Tibial artery (tissue), 4 donors: ENCODE measurements at places on chromosomes 6 and 20.
A peak's percentile ranks its signal among the peaks of the same experiment; 100 is the strongest.

GRCh38 chr6:22026164-22026678 lies 270.6 kb downstream of the PRL start:
- DNase-seq, result no peak

- no peak for DNase-seq
Measured at GRCh38 chr6:139965393-139965792, 590.9 kb upstream of the CITED2 start.

DNA sequence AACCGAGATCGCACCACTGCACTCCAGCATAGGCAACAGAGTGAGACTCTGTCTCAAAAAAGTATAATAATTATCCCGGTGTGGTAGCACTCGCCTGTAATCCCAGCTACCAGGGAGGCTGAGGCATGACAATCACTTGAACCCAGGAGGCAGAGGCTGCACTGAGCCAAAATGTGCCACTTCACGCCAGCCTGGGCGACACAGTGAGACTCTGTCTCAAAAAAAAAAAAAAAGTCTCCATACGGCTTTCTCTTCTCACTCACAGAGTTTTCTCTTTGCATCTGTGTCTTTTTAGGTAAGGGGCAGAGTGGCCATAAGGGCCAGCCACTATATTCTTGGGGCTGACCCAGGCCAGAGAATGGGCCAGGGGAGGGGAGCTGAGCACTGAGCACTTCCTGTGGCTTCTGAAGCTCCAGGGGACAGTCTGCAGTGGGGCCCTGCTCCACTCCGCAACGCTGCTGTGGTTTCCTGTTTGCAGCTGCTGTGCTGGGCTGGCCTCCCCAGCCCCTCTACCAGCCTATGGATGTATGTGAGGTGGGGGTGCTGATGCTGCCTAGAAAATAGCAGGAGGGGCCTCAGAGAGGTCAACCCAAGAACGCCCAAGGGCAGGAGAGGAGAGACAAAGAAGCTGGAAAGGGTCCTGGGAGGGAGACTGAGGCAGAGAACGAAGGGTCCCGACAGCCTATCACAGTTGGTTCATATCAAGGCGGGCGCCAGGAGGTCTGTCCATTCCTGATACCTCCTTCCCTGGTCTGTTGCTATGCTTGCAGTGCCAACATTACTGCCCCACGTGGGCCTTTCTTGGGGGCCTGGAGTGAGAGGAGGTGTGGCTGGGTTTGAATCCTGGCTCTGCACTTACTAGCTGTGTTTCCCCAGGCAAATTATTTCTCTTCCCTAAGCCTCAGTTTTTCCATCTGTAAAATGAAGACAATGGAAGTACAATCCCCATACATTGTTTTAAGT lies 16.0 kb downstream of the SLA2 start:
- DNase-seq, result no peak

DNA sequence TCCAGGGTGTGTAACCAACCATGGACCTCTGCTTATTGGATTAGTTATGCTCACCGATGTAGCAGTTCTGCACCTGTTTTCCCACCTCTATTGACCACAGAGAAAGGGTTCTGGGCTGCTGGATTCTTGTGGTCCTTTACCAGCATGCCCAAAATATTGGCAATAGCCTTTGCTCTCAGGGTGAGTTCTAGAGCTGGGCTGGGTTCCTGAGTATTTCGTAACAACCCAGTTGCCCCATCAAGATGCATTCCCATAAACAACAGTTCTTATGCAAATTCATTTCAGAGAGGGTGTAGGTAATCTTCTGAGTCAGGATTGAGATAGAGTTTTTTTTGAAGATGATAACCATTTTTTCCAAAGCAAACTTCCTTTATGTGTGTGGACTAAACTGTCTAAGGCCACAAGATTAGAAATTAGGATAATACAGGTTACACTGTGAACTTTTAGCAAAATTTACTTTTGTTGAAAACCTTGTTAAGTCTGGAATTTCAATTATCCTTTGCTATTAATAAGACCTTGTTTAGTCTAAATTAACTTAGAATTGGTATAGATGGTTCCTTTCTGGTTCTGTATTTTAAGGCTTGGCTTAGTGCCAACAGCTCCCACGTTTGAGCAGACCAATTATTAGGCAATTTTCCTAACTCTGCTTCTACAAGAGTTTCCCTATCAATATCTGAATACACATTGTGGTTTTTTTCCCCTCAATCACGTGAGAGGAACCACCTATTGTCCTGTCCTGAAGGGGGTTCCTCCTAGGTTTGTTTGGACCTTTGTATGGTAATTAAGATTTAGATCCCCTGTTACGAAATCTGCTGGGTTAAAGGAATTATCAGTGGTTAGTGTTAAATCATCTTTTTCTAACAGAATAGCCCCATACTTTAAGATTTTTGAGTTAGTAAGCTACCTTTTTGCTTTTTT lies 46.1 kb downstream of the TBX18 start:
- DNase-seq, result no peak

DNA sequence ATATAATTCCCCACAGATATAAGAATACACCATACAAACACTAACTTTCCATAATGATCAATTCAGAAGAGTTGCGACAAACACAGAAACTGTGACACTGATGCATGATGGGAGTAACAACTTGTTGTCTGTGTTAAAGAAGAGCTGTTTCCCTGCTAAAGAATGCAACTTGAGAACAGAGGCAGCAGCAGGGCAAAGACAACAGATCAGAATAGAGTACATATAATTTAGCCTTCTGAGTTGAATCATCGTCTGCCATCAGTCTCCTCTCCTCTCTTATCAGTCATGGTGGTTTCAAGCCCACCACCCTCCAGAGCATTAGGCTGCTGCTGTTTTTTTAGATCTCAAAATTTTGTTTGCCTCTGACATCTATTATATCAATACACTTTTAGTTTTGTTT lies 280.4 kb downstream of the UBE3D start:
- DNase-seq, result no peak

- DNase-seq, result no peak
Measured at GRCh38 chr6:31888276-31889258, 8.9 kb downstream of the EHMT2 start.

GRCh38 chr20:16641511-16642023 lies 68.3 kb upstream of the KIF16B start:
- no peak for DNase-seq

DNA sequence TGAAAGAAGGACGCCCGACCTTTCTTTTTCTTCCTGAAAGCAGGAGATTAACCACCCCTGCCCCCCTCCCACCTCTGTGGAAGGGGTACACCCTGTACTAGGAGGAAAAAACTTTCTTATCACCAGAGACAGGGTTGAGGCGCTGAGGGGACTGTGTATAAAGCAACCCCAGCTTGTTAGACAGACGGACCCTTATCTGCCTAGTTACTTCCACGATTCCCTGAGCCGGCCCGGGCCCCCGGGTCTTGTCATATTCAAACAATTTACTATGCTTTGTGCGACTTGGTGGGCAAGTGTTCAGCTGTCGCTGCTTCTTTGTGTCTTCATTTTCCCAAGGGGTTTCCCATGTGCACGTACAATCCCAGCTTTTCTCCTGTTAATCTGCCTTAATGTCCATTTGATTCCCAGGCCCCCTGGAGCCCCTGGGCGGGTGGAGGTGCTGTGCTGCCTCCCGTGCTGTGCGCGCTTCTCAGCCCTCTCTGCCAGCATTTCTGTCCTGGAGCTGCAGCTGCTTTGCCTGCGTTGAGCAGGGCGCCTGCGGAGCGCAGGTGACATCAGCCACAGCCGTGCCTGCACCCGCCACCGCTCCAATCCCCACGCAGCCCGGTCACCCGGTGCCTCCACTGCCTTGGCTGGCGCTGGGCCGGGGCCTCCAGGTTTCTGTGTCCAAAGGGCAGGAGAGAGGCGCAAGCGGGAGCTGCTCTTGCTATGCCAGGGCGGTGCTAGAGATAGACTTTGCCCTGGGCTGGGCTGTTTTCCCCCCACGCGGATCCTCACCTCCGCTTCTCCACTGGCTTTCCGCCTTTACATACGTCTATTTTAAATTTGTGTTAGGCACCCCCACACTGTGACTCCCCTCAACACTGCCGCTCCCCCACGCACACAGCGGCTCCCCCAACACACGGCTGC lies 96.2 kb downstream of the TTLL2 start:
- DNase-seq, result no peak

DNA sequence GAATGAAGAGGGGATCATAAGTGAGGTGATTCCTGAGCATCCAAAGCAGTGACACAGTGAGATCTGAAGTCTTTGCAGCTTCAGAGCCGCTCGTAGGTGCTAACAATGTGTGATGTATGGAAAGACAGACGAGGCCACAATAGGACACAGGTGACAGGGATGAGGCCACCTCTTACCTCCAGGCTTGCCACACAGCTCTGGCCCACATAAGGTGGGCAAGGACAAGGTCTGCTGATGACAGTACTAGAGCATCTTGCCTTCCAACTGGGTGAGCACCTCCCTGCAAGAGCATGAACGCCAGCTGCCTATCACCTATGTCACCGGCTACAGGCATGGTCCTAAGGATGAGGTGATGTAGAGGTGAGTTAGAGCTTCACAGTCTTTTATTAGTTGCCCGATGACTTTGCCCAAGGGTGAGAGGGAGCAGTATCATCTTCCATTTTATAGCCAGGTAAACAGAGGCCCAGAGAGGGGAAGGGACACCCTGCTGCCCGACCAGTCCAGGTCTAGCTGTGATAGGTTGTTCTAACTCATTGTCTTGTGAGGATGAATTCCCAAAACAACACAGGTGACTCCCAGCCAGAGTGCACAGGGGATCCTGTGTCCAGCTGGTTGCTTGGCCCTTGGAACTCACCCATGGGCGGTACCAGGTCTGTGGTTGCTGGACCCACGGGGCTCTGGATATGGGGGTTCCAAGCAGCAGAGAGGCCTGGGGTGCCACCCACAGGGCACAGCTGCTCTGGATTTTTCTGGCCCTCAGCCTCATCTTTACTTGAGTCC lies 6.2 kb upstream of the TGM6 start:
- DNase-seq, result no peak

DNA sequence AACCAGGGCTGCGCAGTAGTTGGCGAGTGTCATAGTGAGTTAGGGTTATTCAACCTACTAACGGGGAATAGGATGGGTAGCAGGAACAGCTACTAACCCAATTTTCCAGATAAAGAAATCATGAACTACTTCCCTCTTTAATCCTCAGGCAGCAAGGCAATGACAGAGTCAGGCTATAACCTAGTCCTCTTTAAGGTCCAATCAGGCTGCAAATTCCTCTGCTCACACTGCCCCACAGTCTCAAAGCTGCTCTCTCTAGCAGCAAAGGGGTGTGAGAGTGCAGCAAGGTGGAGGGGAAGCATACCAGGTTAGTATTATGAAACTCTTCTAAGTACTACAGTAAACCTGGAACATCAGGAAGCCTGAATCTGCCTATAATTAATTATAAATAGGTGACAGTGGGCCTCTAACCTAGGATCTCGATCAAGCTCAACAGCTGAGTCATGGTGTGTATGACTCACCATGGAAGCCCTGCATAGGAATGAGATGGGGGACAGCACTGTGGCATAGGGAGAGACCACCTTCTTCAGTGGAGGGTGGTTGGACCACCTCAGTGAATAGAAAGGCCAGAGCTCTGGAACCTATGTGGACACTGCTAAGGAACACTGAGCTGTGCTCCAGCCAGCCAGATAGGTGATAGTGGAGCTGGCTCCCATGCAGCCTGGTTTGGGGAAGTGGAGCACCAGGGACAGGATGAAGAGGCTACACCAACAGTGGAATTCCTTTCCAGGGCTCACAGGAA lies 7.9 kb downstream of the PEX6 start:
- no peak for DNase-seq

DNA sequence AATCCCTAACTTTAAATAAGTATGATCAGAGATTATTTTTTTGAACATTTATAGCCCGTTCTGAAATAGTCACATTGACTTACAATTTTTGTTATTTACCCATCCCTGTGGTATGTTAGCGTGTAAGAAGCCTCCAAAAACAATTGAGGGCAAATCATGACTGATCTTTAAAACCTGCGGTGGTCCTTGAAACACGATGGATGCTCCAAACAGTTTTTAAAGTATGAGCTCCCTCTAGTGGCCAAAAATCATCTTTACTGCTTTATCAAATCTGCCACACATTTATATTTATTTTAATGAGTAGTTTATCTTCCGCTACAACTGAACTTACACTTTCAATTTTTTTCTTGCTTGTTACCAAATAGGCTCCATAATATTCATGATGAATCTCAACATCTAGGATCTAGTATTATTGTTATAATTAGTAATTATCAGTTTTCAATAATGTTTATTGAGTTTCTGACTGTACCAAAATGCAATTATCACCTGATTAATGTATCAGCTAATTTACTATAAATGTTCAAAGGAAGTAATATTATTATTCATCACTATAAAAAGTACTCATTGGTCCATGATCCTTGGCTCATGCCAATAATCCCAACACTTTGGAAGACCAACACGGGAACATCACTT lies 52.2 kb downstream of the MARCKS start:
- no peak for DNase-seq

GRCh38 chr6:36774331-36774730 lies 64.9 kb downstream of the CPNE5 start:
- DNase-seq, result no peak

GRCh38 chr20:34891166-34892062 lies 15.0 kb downstream of the ACSS2 start:
- no peak for DNase-seq

DNA sequence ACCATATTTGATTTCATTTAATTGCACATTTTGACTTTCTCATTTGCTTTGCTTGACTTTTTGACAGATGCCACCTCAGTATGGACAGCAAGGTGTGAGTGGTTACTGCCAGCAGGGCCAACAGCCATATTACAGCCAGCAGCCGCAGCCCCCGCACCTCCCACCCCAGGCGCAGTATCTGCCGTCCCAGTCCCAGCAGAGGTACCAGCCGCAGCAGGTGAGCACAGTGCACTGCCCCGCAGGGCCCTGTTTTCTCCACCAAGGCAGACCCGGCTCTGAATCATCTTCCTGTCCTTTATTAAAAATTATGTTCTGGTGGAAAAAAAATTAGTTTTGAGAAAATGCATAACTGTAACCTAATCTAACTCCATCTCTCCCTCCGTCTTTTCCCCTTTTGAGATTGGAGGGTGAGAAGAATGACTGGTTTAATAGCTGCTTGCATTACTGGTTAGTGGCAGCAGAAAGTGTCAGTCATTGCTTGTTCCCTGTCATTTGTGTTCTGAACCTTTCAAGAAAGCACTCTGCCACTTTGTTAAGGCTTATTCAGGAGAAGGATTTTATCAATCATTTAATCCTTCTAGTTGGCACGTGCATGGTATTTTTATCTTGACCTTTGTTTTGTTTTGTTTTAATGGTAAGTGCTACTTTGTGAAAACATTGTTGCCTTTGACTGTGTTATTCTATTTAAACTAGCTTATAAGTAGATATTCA lies 124.3 kb downstream of the ARID1B start:
- DNase-seq, result no peak

- peak; percentile 61 for DNase-seq
Measured at GRCh38 chr20:460707-461106, 1.6 kb downstream of the TBC1D20 start.
